EL (cell line): ENCODE measurements at places on chromosomes 13 and 19.

- DNase-seq: no peak
These were observed 4.7 kb downstream of the KCTD4 start for GRCh38 chr13:45196096-45196495.

DNA sequence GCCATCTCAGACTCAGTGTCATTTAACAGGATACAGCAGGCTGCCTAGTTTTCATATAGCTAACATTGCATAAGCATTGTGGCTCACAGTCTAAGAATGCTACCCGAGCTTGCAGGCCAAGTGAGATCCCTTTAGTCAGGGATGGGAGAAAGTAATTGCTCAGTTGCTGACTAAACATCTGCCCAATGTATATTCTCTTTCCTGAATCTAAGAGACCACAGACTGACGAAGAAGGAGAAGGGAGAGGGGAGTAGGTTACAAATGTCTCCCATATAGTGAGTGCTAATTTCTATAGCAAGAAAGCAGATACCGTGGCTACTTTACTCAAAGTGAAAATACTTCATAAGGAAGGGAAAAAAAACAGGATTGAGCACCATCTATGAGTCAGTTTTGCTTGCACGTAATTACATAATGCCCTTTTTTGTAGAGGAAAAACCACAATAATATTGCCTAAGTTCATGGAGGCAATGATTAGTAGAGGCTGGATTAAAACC, 453.9 kb downstream of the COG6 start:
- peak; percentile 86 for DNase-seq

- no peak for DNase-seq
These were observed 112.5 kb downstream of the COG6 start for GRCh38 chr13:39767791-39768517.

- DNase-seq: no peak
These were observed 275.2 kb upstream of the GPC6 start for GRCh38 chr13:92951273-92951890.

GRCh38 chr13:80048802-80049201, 292.1 kb downstream of the SPRY2 start:
- DNase-seq: peak; percentile 96

- DNase-seq: no peak
These were observed 36.7 kb upstream of the SOHLH2 start for GRCh38 chr13:36251017-36251416.

DNA sequence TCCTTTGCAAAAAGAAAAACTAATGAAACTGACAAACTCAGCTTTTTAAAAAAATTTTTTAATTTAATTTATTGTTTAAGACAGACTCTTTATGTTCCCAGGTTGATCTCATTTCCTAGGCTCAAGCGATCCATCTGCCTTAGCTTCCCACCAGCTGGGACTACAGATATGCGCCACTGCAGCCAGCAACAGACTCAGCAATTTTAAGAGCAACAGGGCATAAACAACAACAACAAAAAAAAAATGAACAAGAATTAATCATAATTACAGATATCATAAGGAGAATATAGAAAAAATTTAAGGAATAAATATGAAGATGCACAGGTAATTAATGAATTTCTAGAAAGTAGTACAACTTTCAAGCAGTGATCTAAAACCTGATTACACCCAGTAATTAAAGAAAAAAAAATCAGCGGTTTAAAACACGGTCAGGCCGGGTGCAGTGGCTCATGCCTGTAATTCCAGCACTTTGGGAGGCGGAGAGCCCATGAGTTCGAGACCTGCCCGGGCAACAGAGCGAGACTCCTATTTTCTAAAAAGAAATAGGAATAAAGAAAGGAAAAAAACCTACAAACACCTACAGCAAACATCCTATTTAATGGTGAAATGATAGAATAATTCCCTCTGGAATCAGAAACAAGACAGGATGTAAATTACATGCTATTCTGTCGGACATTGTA, 1.4 kb downstream of the ZNF699 start:
- peak; percentile 14 for DNase-seq

GRCh38 chr13:113586661-113587479, 2.3 kb downstream of the TFDP1 start:
- no peak for DNase-seq

DNA sequence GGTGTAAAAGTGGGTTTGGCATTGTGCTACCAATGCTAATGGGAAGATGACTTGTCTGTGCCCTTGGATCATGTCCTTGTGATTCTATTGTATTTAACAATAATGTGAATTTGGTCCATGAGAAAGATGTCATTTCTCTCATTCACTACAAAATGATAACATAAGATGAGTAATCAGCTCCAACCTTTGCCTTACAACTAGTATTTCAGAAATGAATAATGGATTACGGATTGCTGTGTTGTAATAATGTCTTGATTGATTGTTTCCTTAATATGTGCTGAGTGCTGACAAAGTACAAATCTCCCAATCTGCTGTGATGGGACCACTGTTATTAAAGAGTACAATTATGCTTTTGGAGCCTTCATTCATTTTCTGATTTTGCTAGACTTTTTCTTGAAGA, 375.0 kb downstream of the PCDH9 start:
- no peak for DNase-seq

GRCh38 chr13:38180670-38181069, 169.0 kb upstream of the UFM1 start:
- peak; percentile 7 for DNase-seq

DNA sequence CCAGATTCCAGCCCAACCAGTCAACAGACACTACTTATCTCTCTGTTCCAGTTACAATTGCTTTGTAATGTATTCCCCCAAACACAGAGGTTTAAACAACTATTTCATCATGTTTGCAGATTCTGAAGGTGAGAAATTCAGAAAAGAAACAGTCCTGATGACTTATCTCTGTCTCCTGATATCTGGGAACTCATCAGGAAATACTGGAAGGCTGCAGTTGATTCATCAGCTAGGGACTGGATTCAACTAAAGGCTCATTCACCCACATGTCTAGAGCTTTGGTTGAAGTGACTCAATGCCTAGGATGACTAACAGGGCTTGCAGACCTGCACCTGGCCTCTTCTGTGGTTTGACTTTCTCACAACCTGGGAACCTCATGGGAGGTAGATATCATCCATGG, 56.6 kb upstream of the GPC6 start:
- DNase-seq: peak; percentile 46

DNA sequence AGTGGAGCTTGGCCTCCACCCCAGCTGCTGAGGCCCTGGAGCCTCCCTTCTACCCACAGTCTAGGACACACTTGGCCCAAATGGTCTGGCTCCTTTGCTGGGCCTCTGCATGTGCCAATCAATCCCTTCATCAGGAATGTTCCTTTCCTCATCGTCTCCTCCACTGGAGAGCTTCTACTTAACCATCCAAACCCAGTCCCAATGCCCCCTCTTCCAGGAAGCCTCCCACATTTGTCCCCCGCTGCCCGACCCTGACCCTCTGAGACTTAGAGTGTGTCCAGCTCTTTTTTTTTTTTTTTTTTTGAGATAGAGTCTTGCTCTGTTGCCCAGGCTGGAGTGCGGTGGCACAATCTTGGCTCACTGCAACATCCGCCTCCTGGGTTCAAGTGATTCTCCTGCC, 2.5 kb downstream of the DUS3L start:
- no peak for DNase-seq

DNA sequence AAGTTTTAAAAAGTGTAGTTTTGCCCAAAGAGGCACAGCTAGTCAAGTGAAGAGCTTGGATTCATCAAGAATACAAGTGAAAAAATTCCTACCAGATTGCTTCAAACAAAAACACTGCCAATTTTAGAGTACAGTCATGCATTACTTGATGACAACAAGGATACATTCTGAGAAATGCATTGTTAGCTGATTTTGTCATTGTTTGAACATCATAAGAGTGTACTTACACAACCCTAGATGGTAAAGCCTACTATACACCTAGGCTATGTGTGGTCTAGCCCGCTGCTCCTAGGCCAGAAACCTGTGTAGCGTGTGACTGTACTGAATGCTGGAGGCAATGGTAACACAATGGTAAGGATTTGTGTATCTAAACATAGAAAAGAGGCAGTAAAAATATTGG, 41.1 kb downstream of the TMTC4 start:
- peak; percentile 67 for DNase-seq

- peak; percentile 99 for DNase-seq
These were observed 6.4 kb downstream of the AXL start for GRCh38 chr19:41225238-41226052.

DNA sequence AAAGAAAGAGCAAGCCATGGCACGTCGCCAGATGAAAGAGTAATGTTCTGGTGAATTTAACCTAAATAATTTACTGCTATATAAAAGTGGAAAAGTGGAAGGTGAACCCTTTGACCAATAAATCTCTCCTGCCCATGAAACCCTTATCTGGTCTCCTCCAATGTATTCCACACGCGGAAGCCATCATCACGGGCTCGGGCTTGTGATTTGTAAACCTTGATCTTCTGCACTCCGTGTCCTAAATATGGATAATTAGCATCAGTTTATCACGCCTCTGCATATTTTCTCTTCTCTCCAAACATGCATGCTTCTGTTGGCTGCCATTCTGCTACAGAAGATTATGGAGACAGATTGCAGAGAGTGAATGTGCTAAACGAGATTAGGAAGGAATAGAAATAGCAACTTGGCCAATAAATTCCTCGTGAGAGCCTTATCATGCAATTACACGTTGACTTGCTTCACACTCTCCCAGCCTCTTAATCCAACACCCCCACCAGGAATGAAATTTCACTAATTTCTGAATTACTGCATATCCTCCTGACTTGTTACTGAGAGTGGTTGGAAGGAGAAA, 34.5 kb downstream of the SOX1 start:
- no peak for DNase-seq

GRCh38 chr13:96223231-96223630, 133.3 kb downstream of the HS6ST3 start:
- DNase-seq: no peak

DNA sequence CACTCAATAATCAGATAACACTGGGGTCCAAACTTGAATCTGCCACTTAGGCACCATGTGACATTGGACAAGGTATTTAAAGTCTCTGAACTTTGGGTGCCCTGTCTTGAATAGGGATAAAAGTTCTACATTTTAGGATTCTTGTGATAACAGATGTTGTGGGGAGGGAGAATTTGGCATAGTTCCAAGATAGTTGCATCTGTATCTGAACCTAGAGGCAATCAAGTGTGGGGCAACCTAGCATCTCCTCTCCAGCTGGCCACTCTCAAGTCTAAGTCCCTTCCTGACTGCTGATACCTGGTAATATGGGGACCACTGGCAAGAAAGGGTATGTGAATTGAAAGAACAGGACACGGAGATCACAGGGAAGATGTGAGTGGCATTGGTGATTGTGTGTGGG, 256.1 kb downstream of the FOXO1 start:
- DNase-seq: no peak

GRCh38 chr19:19657397-19657783, 6.1 kb downstream of the ATP13A1 start:
- DNase-seq: no peak

DNA sequence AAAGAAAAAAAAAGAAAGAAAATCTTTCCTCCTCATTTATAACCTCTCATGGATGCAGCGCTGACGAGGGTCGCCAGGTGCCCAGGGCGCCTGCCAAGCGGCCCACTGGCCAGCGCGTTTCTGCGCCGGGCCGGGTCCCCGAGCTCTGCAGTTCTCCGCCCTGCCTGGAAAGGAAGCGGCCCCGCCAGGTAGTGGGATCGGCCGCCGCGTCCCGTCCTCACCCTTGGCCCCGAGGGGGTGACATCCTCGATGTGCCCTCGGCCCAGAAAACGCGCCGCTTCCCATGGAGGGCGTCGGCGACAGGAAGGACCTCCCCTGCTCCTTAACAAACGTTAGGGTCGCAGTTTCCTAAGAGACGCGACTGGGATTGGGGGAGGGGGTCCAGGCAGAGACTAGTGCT, 56.9 kb downstream of the ZNF726 start:
- DNase-seq: no peak

DNA sequence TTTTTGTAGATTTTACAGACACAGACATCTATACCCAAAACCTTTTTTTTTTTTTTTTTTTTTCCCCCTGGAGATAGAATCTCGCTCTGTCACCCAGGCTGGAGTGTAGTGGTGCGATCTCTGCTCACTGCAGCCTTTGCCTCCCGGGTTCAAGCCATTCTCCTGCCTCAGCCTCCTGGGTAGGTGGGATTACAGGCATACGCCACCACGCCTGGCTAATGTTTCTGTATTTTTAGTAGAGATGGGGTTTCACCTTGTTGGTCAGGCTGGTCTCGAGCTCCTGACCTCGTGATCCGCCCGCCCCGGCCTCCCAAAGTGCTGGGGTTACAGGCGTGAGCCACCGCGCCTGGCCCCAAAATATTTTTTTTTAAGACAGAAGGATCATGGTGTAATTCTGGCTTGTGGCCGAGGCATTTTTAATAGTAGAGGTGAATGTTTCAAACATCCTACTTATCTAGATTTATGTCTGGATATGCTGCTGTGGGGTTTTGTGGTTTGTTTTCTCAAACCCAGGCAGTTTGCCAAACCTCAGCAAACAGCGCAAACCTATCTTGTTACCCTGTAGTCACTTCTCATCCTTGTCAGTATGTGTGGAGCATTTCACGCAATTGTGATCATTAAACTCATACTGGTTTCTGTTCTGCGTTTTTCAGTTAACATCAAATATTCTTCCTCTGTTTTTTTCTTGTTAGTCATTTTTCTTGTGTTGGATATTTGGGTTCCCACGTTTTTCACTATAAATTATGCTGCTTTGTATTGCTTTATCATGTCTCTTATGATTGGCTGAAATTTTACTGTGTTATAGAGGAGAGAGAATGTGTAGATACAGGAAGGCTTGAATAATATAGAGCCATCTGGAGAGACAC, 36.2 kb upstream of the GARRE1 start:
- DNase-seq: peak; percentile 96

DNA sequence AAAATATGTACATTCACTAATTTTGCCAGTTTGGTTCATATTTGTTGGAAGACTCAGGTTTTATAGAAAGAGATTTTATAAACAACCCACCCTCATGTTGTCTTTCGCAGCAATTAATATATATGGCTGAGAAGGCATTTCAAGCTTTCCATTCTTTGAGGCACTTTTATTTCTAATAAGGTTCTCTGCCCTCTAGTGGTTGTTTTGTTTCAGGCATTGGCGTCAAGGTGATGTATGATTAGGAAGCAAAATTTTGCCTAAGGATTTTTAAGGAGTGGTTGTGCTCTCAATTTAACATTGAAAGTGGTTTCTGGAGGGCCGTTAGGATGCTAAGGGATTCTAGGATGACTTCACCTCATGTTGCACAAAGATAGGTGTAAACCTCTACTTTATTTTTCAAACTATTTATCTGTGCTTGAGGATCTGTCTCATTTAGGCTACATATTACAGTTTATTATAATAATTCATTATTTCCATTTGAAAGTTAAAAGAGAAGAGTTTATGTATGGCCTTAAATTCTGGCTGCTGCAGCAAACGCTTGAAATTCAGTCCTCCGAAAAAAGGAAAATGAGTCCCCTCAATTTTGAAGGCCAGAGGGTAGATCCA, 35.9 kb downstream of the OXGR1 start:
- DNase-seq: peak; percentile 28
